ENCODE measurements at places on chromosomes 7 and 10. TPM values are rescaled to one million over a fixed set of nuclear protein-coding genes. Genes with fewer than 3 reads are reported as not detected.

Gene LRRC17
- total RNA-seq = 9.6 TPM

Gene CARD11
- 0.20 TPM for total RNA-seq

Gene ATP5MK
- 188 TPM for total RNA-seq

Gene CALHM3
- total RNA-seq = 0.39 TPM

Gene SHH
- total RNA-seq = not detected

Gene LRRC18
- total RNA-seq = not detected

Gene MPP7
- under 0.01 TPM for total RNA-seq

Gene GPAM
- total RNA-seq = 10.6 TPM

Gene PMS2
- 18.4 TPM for total RNA-seq

Gene TWIST1
- 45.0 TPM for total RNA-seq

Gene ZDHHC16
- 55.5 TPM for total RNA-seq

Gene ATRNL1
- not detected for total RNA-seq

Gene HECW1
- total RNA-seq = 3.9 TPM

Gene CLRN3
- not detected for total RNA-seq

Gene ACBD7
- 0.37 TPM for total RNA-seq

Data from subcutaneous preadipocyte (primary cell).